ENCODE measurements at places on chromosomes 3 and 15.

- DNase-seq: no peak
Measured at GRCh38 chr3:98902351-98902740, 851 bp upstream of the DCBLD2 start.

- no peak for DNase-seq
Measured at GRCh38 chr3:193977622-193978021, 158.3 kb upstream of the HES1 start.

DNA sequence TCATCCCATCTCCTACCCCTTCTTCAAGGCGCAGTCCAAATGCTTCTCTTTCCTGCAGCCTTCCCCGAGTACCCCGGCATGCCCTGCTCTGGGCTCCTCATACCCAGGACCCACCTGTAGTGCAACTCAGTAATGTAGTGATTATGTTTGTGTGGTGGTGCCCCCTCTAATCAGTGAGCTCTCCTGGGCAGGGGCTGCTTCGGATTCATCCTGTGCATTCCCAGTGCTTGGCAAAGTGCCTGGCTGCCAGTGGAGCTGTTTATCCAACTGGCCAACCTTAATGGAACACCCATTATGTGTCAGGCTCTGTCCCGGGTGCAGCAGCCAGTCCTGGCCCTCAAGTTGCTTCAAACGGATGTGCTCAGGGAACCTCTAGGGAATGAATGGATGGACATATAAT, 174.4 kb upstream of the LINGO1 start:
- no peak for DNase-seq

DNA sequence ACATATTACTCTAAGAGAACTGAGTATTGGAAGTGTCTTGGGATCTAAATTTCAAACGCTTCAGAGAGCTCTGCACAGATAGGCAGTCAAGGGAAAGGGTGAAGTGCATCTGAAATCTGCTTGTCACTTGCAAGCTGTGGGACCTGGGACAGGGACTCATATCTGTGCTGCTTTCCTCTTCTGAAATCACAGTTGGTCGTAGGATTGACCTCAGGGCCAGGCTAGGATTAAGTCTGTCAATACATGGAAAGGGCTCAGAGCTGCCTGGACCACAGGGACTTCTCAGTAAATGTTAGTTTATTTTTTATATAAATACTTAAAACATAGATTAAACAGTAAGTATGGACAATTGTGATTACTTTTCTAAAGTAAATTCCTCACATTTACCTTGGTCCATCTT, 74.7 kb upstream of the CMTM7 start:
- DNase-seq: no peak

GRCh38 chr3:53137835-53138446, 7.7 kb upstream of the RFT1 start:
- DNase-seq: no peak

- DNase-seq: no peak
Measured at GRCh38 chr3:28826840-28827239, 454.0 kb upstream of the RBMS3 start.

- no peak for DNase-seq
Measured at GRCh38 chr3:192904632-192905289, 12.9 kb downstream of the MB21D2 start.

DNA sequence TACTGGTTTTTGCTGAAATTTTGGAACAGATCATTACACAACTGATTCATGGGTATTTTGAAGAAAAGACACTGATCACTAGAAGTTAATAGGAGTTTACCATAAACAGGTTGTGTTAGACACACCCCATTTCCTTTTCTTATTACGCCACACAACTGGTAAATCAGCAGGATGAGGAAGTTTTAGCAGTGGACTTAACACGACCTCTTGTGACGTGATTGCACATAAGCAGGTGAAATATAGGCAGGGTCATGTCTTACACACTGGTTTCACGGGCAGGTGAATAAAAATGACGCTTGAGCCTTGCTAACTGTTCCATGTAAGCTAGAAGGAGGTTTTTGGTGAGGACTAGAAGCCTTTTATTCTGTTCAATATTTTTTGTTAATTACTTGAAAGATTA, 27.1 kb upstream of the TPRG1 start:
- DNase-seq: no peak

DNA sequence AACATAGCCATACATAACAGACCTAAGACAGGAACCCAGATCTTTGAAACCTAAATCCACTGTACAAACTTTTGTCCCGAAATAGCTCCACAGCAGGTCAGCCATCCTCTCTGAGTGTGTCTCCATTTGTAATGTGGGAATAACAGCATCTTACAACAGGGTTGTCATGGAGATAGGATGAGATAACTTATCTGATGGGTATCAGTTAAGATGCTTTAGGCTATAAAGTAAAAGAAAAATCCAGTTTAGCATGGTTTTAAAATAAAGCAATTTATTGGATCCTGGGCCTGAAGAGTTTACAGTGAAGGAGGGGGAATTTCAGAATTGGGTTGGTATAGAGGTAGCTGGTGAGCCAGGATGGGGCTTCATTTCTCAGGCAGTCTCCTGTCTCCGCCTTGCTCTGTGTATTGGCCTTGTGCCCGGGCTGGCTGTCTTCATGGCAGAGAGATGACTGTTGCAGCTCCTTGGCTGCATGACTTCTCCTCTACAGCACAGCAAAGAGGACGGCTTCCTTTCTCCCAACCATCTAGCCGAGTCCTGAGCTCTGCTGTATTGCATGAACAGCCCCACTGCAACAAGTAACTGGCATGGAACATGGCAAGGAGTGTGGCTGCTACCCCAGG, 131.9 kb upstream of the PROK2 start:
- DNase-seq: no peak

GRCh38 chr3:40645883-40646282, 121.1 kb downstream of the ZNF621 start:
- no peak for DNase-seq

DNA sequence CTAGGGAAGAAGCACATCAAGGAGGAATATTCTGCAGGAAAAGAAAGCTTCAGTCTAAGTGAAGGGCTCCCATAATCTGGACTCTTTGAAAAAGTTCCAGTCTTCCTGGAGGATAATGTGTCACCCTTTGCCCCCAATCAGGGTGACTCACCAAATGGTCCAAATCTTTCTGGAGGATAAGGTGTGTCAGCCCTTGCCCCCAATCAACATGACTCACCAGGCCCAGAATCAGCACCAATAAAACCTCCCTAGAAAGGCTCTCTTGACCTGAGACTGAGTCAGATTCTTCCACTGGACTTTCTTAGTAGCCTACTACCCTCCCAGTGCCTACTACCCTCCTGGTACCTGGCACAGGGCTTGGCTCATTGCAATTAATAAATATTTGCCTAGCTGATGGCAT, 9.5 kb upstream of the ARL14 start:
- DNase-seq: no peak

DNA sequence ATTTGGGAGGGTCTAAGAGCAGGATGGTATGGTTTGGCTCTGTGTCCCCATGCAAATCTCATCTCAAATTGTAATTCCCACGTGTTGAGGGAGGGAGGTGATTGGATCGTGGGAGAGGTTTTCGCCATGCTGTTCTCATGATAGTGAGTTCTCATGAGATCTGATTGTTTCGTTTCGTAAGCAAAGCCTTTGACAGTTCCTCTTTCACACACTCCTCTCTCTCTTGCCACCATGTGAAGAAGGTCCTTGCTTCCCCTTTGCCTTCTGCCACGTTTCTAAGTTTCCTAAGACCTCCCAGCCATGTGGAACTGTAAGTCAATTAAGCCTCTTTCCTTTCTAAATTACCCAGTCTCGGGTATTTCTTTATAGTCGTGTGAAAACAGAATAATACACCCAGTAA, 553.7 kb downstream of the TAFA4 start:
- DNase-seq: no peak

DNA sequence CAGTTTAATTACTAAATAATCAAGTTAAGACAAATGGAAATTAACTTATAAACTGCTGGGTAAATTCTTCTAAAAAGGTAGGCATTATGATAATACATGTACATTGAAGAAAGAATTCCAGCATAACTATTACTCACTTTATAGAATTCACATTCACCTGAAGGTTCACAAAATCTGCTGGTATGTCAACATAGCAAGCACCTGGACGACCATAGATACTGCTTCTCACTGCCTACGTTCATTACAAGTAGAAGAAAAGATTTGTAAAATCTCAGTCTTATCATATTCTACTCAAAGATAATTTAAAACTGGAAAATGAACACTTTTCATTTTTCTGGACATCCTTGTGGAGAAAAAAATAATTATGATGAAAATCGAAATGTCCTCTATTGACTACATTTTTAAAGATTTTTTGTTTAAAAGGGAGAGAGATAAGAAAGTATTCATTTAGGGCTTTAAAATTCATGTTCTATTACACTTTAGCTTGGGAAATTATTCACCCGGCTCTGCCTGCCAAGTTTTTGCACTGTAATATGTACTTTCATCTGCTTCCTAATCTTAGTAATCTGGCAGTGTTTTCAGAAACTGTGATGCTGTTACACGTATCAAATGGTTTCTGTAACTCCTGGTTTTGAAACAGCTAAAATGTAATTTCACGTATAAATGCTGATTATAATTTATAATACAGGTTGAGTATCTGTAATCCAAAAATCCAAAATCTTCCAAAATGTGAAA, 16.1 kb downstream of the HACL1 start:
- no peak for DNase-seq

DNA sequence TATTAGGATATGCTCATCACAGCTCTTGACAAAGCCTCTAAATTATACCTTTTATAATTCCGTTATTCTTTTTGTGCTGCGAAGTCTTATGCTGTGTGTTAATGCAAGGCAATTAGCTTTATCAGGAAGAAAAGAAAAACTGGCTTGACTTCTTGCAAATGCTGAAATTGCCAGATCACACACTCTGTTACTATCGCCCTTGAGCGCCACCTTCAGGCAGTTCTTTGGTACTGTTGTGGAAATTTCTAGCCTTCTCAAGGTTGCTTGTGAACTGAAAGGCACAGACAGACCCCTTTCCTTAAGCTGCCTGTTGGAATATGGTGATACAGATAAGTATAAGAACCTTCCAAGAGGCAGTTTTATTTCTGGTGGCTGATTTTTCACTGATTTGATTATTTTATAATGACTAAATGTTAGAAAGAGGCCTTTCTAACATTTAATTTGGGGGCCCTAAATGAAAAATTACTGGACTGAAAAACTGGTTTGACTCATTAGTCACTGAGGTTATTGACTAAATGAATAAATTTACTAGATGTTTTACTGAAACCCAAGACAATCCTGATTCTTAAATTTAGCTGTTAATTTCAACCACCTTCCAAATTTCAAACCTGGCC, 126.2 kb upstream of the RASGRP1 start:
- peak; percentile 75 for DNase-seq

- no peak for DNase-seq
Measured at GRCh38 chr3:142876417-142876816, 12.5 kb downstream of the PCOLCE2 start.

GRCh38 chr3:150268426-150269391, 139.4 kb upstream of the TSC22D2 start:
- DNase-seq: no peak

DNA sequence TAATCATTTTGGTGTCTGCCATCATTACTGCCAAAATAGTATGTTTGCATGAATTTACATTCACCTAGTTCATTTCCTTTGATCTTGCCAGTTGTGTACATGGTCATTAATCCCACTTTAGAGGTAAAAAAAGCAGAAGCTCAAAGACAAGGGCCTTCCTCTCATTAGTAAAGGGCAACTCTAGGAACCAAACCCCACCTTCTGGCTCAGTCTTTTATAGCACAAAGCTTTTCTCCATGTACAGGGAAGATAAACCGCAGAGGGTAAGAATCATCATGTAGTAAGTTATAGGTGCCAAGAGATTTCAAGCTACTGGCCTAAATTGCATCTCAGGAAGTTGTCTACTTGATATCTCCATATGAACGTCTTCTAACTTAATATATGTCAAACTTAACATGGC, 19.3 kb upstream of the SPG21 start:
- DNase-seq: no peak

DNA sequence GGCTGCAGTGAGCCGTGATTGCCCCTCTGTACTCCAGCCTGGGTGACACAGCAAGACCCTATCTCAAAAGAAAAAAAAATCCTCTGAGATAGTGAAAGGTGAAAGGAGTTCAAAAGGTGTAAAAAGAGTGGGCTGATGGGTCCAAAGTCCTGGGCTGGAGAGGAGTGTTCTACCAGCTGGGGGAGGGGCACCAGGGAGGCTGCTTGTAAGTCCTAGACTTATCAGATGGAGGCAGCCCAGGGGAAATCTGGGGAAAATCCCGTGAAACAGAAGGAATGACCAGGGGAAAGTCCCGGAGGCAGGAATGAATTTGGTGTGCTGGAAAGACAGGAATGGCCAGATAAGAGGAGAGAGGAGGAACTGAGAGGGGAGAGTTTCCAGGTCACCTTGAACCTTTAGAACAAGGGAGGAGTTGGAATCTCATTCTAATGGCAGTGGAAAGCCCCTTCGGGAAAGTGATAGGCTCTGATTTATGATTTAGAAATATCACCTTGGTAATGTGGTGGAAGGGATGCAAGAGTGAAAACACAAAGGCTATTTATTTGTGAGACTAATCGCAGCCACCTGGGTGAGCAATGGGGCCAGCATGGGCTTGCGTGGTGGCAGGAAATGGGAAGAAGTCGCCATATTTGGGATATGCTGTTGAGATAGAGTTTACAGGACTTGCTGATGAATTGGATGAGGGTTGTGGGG, 23.4 kb upstream of the PPP4R2 start:
- no peak for DNase-seq

GRCh38 chr3:14204515-14205284, 26.1 kb downstream of the LSM3 start:
- DNase-seq: no peak

DNA sequence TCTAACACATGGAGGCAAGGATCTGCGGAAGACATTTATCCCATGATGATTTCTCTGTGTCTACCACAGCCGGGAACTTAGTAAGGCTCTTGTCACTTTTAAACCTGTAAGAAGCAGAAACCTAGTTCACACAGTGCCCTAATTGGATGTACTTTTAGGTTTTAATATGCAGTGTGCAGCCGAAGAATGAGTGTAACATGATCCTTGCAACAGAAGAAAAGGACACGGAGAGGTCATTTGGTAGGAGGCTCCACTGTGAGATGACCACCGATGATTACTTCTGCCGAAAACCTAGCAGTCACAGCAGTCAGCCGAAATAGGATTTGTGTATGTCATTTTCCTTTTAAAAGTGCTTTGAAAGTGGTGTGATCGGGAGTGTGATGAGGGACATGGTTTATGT, 6.8 kb downstream of the CACNA1D start:
- DNase-seq: no peak

GRCh38 chr15:90040618-90041017, 39.5 kb downstream of the ZNF710 start:
- DNase-seq: no peak

GRCh38 chr3:107599772-107600145, 77.0 kb downstream of the BBX start:
- DNase-seq: no peak

DNA sequence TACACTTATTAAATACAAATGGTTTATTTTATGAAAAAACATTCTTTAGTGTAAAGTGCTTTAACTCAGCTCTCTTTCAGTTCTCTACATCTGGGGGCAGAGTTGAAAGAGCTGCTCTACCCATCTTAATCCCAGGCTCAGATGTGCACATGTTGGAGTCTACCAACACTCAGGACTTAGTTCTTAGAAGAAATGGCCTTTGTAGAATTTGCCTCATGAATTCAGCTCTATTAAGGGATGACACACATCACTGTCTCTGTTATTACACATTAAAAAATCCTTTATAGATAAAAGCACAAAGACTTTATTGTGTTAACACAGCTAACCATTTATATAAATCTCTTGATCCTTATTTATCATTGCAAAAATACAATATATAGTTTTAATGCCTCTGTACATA, 31.7 kb upstream of the GSK3B start:
- DNase-seq: no peak
